ENCODE measurements at places on chromosomes 7 and 10.
A peak's percentile ranks its signal among the peaks of the same experiment; 100 is the strongest.

DNA sequence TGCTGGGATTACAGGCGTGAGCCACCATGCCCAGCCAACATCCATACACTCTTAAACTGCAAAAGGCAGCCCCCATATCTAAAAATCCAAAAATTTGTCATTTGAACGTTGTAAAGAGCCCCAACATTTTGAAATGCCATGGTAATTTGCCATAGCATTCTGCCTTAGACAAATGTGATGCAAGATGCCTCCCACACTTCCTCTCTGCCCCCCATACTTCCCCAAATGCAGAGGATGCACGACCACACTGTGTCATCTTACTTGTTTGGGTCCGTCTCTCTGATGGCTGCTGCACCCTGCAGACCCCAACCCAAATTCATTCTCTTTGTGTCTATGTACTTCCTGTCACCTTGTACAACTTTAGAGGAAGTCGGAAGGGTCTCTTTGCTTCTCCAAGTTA, 1125.6 kb upstream of the AUTS2 start:
- DNase-seq, result no peak

GRCh38 chr7:74187915-74188675, 13.9 kb downstream of the EIF4H start:
- DNase-seq, result no peak

- DNase-seq, result no peak
These were observed 428.4 kb upstream of the TEX47 start for GRCh38 chr7:89223900-89224395.

GRCh38 chr7:158362912-158363905, 224.4 kb downstream of the PTPRN2 start:
- DNase-seq, result no peak

GRCh38 chr7:85341121-85341520, 154.3 kb upstream of the SEMA3D start:
- DNase-seq, result no peak

- no peak for DNase-seq
These were observed 31.2 kb downstream of the TBXAS1 start for GRCh38 chr7:139860090-139860775.

DNA sequence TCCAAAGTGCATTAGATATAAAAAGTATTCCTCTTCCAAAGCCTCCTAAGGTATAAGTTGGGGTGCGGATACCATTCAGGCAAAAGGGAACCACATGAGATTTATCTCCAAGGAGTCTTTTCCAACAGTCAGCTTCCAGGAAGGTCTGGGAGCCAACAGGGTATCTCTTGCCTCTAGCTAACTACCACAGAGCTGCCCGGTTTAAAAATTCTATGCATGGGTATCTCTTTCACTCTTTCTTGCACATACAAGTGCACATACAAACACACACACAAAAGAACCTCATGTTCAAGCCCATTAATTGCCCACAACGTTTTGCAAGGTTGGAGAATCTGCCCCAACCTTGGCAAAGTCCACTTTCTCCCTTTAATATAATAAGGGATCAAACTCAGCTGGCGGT, 80.7 kb downstream of the CDK6 start:
- DNase-seq, result no peak

DNA sequence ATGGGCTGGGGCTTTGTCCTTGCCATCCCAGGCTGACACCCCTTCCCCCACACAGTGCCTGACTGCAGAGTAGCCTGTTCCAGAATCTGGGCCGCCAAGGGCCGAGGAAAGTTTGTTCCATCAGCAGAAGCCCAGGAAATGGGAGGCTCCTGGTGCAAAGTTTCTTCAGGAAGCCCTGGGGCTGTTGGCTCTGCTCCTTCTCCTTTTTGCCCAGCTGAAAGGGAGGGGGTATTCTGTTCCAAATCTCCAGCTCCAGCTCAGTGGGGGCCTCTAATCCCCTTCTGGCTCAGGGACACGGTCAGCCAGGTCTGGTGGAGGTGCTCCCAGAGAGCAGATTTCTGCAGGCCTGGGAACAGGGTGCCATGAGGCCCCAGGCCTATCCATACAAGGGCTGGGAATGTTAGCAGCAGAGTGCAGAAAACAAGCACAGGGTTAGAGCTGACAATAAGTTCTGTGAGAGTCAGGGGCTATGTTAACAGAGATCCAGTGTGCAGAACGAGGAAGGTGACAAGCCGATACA, 399.5 kb downstream of the RPS24 start:
- no peak for DNase-seq

GRCh38 chr10:90204956-90205314, 503.5 kb downstream of the KIF20B start:
- DNase-seq, result no peak

- no peak for DNase-seq
These were observed 91.3 kb upstream of the BET1 start for GRCh38 chr7:94095316-94096009.

- no peak for DNase-seq
These were observed 70.0 kb downstream of the AFAP1L2 start for GRCh38 chr10:114334301-114334700.

DNA sequence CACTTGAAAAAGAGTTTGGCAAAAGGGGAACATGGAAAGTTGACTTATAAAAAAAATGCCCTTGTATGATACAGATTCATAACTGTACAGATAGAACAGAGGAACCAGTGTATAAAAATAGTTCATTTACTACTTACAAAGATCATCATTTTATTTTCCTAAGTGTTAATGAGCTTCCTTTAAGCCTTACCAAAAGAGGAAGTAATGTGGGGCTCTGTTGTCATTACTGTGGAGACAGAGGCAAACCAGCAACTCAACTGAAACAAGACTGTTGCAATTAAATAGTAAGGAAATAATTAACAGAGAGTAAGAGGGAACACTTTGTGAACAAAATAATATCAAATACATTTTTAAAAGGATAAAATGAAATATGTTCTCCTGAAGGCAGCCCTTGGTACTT, 526.2 kb upstream of the ADARB2 start:
- no peak for DNase-seq

GRCh38 chr10:13844651-13845050, 257.9 kb downstream of the PRPF18 start:
- no peak for DNase-seq

GRCh38 chr7:135490783-135491182, 19.1 kb downstream of the CNOT4 start:
- no peak for DNase-seq

DNA sequence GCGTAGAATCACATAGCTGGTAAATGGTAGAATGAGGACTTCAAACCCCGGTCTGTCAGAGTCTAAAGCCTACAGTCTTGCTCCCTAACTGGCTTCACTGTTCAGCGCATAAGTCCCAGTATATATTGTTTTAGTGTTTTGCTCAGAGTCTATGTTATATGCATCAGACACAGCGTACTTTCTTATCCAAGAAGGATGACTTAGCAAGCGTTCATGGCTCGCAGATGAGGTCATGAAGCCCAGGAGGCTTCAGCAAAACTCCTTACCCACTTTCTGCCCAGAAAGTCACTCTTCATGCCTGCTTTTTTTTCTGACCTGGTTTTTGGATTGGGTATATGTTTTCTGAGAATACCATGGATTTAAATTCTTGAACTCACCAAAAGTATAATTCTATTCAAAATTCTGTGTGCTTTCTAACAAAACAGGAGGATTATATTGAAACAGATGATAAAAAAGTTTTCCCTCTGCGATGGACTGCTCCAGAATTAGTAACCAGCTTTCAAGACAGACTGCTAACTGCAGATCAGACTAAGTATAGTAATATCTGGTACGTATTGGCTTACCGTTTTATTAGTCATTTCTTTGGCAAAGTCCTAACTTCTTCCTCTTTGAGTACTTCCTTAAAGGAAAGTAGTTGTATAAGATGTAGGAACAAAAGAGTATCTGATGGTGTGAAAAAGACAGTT, 24.6 kb upstream of the BHLHA15 start:
- DNase-seq, result no peak

DNA sequence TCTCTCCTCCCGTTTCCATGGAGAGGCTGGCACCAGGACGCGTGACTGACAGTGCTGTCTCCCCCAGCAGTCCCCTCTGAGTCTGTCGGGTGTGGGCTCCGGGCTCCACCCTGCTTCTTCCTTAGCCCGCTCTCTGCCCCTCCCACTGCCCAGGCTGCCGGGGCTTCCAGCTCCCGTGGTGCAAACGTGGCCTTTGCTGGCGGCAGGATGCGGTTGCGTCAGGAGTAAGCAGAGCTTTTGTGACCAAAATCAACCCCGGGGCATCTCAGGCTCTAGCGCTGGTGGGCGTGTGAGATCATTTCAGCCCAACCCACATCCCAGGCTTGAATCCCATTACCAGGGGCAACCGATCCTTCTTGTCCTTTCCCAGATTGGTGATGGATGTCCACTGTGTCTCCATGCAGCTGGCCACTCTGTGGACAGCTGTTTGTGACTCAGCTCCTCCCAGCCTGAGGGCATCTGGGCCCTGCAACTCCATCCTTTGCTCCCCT, 28.2 kb downstream of the PTPRE start:
- no peak for DNase-seq

DNA sequence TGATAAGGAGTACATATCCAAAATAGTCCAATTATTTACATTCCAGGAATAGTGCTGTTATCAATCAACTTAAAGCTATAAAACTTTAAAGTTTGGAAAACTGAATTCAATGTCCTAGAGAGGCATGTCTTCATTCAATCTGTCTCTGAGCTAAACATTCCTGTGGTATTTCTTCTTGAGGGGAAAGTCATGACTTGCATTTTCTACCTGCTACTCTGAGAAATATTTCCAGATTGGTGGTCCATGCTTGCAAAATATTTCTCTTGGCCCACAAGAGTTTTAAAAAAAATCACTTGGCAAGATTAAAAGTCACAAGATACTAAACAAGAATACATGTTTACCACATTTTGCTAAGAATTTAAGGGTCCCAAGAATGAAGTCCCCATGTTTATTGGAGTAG, 63.6 kb upstream of the HGF start:
- no peak for DNase-seq

DNA sequence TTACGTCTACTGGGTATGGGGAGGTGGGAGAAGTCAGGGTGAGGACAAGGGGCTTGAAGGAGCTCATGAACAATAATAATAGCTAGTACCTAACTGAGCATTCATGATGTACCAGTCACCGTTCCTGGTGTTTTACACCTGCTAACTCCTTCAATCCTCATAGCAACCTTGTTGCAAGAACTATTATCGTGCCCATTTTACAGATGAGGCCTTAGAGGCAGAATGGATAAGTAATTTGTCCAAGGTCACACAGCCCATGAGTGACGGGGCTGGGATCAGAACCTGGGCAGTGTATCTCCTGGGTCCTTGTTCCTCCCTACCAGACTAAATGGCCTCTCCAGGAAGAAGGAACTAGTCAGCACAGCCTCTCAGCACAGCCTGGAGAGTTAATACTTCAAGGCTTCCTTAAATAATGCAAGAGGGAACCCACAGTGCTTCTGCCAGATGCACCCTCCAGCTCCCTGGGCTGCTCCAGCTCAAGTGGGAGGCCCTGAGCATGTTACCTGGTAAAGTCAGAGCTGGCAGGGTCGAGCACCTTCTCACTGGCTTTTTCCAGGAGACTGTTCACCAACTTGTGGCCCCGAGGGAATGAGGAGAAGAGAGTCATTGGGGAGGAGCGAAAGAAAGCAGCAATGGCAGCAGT, 28.8 kb downstream of the RRP12 start:
- no peak for DNase-seq

GRCh38 chr10:11517150-11517549, 94.3 kb downstream of the USP6NL start:
- DNase-seq, result no peak

DNA sequence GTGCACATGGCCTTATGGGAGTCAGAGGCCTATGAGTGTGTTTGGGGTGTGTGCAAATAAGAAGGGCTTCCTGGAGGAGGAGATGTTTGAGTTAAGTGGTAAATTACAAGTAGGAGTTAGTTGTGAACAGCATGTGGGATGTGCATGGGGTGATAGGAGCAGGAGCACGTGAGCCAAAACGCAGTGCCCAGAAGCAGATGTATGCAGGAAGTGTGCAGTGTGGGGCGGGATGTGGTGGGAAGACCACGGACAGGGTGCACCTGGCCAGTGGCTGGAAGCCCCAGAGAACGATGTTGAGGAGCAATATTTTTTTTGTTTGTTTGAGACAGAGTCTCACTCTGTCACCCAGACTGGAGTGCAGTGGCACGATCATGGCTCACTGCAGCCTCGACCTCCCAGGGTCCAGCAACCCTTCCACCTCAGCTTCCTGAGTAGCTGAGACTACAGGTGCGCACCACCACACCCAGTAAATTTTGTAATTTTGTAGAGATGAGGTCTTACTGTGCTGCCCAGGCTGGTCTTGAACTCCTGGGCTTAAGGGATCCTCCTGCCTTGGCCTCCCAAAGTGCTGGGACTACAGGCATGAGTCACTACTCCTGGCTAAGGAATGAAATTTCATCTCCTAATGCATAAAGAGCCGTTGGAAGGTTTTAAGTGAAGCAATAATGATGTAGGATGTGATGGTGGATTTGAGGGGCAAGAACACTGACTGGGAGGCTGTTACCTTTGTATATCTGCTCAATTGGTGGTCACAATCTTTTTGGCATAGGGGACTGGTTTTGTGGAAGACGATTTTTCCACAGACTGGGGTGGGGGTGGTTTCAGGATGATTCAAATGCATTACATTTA, 78.4 kb downstream of the LYZL2 start:
- no peak for DNase-seq

- no peak for DNase-seq
These were observed 378.0 kb upstream of the PODXL start for GRCh38 chr7:131934452-131934851.

DNA sequence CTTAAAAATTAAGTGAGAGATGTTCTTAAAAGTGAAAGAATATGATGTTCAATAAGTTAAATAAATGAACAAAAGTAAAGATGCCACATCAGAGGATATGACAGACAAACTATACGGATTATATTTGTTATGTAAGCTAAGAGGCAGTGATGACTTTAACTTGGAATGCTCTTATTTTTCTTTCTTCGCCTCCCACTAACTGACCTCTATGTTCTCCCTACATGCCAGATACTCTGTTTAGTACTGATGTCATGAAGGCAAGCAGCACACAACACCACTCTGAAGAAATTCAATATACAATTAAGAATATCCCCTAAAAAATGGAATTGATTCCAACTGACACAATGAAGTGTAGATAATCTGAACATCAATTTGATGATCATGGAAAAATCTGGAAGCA, 223.4 kb downstream of the DOCK4 start:
- DNase-seq, result no peak

DNA sequence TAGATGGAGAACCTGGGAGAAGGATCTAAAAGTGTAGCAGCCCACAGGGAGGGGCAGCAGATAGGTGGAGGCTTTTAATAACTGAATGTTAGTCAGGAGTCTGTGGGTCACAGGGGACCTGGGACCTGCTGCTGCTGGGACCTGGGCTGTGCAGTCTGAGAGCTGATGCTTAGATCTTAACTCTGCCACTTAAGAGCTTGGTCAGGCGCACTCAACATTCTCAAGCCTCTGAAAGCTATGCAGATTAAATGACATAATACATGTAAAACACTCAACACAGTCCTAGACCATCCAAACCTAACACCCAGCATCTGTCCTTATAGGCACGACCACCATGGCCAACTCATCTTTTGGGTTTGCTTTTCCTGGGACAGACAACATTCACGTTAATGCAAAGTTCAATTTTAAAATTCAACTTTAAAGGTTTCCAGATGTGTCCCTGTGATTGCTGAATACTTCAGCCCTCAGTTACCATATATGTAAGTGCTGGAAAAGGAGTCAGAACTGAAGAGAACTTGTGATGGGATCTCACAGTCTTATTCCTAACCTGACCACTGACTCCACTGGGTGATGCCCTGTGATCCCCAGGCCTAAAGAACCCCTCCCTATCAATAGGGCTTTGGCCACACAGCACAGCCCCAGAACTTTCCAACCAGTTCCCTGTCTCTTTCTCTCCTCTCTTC, 321.0 kb downstream of the PLXNA4 start:
- DNase-seq, result no peak

- DNase-seq, result peak; percentile 44
These were observed 103.3 kb downstream of the GRB10 start for GRCh38 chr7:50679218-50680007.

GRCh38 chr7:84117304-84117703, 77.3 kb downstream of the SEMA3A start:
- no peak for DNase-seq
